Suprapubic skin (tissue), 4 donors: ENCODE measurements at places on chromosomes 11 and 22. TPM values are rescaled to one million over a fixed set of nuclear protein-coding genes. Genes with fewer than 3 reads are reported as not detected.

NUP160 gene
- 17.5 TPM for total RNA-seq

NFAM1 gene
- 0.70 TPM for total RNA-seq

ALKBH3 gene
- total RNA-seq: 47.2 TPM

LIF gene
- 4.2 TPM for total RNA-seq
